G401 (cell line): ENCODE measurements at places on chromosomes 1 and 21. TPM values are rescaled to one million over a fixed set of nuclear protein-coding genes. Genes with fewer than 3 reads are reported as not detected.

Gene ADAMTS4
- total RNA-seq = 0.43 and 0.95 TPM in 2 replicates

Gene EPHA8
- total RNA-seq = not detected in 2 replicates

Gene VPS13D
- 10.0 and 11.4 TPM in 2 replicates for total RNA-seq

DNA sequence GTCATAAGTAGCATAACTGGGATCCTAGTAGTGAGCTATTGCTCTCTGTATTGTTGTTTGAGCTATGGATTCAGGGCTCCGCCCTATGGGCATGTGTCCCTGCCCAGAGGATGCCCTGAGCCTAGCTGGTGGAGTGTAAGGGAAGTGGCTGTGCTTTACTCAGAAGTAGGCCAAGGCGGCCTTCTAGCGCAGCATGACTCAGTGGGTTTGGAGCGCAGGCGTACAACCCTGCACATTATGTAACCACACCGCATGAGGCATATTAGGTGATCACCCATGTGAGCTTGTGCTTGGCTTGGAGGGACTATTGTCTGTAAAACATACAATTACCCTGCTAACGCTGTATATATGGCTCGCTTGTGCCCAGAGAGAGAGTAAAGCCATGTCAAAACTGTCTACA is 11.1 kb upstream of the UBE2U start:
- no peak for DNase-seq

GRCh38 chr1:74592580-74593355 is 80.4 kb upstream of the LRRC53 start:
- DNase-seq = peak; percentile 26

DNA sequence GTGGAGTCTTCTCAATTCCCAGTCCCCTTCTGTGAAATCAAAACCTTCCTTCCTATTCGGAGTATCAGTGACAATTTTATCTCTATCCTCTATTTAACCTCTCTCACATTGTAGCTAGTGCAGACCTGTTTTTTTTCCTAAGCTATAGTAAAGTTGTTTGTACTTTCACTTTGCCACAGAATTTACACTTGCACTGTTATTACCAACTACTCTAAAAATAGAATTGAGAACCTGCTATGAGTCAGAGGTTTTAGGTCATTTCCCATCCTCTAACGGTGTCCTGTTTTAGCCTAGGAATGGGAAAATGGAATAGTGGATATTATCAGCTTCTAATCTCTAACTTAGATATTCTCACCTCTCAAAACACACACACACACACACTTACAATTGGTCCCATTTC is 862.7 kb downstream of the NCAM2 start:
- DNase-seq = no peak
